Umbilical cord (tissue), 2 donors: ENCODE measurements at places on chromosomes 2 and 18.

GRCh38 chr18:5155218-5155906 is 41.7 kb downstream of the AKAIN1 start:
- DNase-seq: no peak

DNA sequence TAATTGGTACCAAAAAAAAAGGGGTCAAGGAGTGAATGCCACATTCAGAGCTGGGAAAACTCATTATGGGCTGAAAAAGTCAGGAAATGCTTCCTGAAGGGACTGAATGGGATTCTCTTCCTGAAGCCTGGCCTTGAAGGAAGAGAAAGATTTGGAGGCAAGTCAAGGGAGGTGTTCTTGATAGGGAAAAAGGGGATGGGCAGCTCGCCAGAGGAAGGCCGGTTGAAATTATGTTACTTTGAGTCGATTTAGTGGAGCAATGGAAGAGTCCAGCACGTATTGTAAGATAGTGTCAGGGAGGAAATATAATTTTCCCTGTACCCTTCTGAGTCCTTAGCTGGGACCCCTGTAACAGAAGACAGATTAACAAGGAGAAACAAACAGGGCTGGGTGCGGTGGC is 115.3 kb upstream of the STPG4 start:
- no peak for DNase-seq

GRCh38 chr2:237449193-237449881 is 35.4 kb upstream of the COL6A3 start:
- no peak for DNase-seq

GRCh38 chr2:219541611-219542180 is 1.9 kb downstream of the CHPF start:
- DNase-seq: peak; percentile 64

DNA sequence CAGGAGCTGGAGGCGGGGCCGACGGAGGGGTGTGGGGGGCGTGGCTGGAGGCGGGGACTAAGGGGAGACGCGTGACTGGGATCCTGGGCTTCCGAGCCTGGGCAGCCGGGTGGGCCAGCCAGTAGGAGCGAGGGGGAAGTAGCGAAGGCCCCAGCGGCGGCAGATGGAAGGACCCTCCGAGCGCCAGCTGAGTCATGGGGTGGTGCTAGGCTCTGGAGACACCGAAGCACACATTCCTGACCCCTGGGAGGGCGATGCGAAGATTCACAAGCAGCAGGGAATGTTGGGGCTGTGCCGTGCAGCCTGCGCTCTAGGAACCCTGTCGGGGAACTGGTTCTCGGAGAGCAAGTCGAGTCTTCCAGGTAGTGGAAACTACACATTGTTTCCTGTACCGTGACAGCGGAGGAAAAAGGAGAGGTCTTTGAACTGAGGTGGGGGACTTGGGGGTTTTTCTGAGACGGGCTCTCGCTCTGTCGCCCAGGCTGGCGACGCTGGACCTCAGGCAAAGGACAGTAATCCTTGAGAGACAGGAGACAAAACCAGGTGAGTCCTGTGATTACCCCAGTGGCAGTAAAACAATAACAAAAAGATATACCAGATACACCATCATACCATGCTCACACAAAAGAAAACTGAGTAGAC is 650 bp upstream of the AFG3L2 start:
- no peak for DNase-seq

DNA sequence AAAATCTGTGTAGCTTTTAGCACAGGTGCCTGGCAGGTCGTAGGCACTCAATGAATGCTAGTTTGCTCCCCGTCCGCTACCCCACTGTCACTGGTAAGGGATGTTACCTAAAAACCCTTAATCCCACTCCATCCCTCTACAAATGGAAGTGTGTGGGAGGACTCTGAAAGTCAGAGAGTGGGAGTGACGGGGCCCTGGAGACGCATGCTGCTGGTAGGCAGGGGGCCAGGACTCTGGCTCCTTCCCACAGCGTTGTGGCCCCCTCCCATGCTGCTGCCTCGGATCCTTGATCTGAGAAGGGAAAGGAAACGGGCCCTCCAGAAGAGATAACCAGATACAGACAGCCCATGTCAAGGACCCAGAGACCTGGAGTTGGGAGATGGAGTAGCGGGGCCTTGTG is 249.3 kb downstream of the HAUS1 start:
- DNase-seq: no peak

DNA sequence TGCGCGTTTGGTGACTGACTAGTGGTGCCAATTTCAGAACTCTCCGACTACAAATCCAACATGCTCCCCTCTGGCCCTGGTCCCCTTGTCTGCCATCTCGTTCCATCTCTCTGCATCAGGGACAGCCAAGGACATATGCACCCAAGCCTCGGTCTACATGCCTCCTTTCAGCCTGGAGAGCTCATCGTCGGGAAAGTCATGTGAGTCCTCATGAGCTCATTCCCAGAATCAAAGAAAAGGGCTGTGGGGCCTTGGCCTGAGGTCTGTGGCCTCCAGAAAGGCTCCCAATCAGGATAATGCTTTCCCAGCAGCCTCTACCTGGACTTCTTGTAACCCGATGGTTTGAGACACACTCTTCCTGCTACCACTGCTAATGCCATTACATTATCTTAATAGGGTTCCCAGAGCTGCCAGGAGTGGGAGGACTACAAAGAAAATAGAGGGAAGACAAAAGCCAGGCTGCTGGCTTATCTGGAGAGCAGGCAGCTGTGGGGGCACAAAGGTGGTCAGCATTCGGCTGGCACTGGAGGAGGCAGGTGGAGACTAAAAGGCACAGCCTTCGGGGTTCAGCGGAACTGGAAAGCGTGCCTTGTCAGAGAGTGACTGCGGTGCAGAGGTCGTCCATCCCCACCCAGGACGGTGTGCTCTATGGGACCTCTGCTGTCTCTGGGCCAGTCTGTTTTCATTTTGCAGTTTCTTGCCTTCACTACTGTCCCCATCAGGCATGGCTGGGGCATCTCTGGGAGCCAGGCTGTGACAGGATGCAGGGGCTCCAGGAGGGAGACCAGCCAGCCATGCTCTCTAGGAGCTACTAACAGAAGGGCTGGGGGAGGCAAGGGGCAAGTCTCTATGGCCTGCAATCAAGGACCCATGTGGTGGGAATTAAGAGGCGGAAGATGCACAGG is 104.4 kb upstream of the SMAD2 start:
- no peak for DNase-seq

- DNase-seq: no peak
These were observed 90.6 kb upstream of the LPIN2 start for GRCh38 chr18:3103576-3103975.

DNA sequence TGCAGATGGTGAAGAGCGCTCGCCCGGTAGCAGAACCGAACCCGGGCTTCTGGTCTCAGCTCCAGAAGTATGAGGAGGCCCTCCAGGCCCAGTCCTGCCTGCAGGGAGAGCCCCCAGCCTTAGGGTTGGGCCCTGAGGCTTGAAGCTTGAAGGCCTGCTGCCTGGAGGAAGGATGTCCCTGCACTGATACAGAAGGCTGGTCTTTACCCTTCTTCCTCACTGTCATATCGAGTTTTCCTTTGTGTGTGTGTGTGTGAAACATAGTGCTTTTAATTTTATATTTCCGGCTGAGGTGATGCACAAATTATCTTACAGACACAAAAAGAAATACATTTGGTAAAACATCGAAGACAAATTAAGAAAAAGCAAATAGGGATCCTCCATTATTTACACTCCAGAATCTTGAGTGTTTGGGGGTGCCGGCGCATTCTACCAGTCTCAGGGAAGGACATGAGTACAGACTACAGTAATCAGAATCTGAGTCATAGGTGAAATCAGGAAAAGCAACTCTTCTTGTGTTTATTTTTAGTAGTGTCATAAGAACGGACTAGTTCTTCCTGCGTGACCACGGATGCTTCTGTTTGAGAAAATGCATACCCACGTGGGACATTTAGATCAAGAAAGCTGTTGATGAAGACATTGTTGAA is 1.3 kb downstream of the DUSP28 start:
- peak; percentile 63 for DNase-seq

- no peak for DNase-seq
These were observed 117.2 kb downstream of the CTNNA2 start for GRCh38 chr2:79630060-79630459.

DNA sequence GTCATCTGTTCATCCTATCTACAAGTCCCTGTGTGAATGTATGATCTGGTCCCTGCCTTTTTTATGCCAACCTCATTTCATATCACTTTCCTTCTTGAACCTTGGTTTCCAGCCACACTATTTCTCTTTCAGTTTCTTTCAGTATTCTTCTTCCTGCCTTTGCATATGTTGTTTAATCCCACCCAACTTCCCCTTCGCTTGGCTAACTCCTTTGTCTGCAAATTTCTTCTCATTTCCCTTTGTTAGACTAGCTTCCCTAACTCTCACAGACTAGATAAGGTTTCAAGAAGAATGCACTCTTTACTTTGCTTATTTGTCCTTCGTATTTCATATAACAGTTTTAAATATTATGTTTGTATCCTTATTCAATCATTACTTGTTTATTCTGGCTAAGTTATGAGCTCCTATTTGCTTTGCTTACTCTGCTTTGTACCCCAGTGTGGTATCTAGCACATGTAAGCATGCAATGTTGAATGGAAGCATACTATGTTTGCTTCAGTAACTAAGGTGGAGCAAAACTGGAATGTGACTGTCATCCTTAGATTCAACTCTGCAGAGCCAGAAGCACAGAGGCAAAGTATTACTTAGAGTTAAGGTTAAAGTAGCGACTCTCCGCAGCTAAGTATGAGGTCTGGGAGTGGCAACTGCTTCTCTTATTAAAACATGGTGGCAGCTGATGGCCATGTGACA is 681.3 kb downstream of the CPS1 start:
- DNase-seq: no peak

GRCh38 chr2:98346311-98347236 is at the start of gene CNGA3:
Gene CNGA3, plus strand, starts transcription at chr2:98346456. Its CDS starts 23,520 bp downstream, at chr2:98369976.
- peak; percentile 29 for DNase-seq

GRCh38 chr2:116142644-116143227 is 1671.8 kb upstream of the DDX18 start:
- no peak for DNase-seq

GRCh38 chr2:39150890-39151497 is 30.1 kb upstream of the SOS1 start:
- no peak for DNase-seq

GRCh38 chr2:112831946-112832840 is 4.4 kb downstream of the IL1B start:
- no peak for DNase-seq

GRCh38 chr18:34648269-34648985 is 61.7 kb upstream of the DTNA start:
- DNase-seq: no peak

- no peak for DNase-seq
These were observed 119.4 kb downstream of the TMEM18 start for GRCh38 chr2:557635-558301.

DNA sequence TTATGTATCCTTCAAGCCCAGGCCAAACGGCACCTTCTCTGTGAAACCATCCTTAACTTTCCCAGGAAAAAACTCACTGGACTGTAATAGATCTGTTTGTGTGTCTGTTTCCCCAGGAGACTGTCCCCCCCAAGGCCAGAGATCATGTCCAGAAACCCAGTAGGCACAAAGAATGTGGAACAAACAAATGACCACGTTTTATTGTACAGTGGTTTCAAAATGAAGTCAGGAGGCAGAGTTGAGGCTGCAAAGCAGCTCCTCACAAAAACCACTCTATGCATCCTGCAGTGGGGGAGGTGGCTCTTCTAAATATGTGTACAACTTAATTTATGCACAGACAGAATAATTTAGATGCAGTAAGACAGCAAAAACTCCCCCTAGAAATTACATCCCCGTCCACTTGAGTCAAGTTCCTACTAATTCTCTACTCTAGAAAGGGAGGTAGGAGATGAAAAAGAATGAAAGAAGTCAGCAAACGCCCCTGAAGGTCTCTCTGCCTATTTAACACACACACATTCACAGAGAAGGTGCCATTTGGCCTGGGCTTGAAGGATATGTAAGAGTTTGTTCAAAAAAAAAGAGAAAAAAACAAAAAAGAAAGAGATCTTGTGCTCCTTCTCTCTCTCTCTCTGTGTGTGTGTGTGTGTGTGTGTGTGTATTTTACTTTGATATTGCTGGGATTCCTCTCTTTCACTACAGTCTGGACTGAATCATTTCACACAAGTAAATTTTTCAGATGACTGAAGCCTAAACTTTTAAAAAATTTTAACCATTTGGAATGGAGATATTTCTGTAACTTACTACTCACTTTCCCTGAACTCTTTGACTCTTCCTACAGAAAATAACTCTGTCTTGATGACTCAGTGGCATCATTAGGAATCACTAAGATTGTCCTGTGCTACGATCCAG is 19.5 kb downstream of the BCL2 start:
- DNase-seq: peak; percentile 72

DNA sequence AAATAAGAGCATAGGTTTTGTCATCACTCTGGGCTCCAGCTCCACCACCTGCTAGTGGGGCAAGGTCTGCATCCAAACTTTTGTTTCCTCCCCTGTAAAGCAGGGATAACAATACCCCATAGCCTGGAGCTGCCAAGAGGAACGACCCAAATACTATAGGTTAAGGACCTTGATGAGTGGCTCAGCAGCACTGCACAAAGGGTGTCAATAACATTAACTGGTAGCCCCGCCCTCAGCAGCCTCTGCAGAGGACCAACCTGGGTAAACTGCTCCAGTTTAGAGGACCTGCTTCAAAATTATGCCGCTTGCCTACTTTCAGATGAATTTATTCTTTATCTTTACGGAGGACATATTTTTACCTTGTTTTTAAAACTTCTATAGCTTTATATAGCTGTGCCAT is 65.8 kb upstream of the RIOK3 start:
- DNase-seq: no peak

DNA sequence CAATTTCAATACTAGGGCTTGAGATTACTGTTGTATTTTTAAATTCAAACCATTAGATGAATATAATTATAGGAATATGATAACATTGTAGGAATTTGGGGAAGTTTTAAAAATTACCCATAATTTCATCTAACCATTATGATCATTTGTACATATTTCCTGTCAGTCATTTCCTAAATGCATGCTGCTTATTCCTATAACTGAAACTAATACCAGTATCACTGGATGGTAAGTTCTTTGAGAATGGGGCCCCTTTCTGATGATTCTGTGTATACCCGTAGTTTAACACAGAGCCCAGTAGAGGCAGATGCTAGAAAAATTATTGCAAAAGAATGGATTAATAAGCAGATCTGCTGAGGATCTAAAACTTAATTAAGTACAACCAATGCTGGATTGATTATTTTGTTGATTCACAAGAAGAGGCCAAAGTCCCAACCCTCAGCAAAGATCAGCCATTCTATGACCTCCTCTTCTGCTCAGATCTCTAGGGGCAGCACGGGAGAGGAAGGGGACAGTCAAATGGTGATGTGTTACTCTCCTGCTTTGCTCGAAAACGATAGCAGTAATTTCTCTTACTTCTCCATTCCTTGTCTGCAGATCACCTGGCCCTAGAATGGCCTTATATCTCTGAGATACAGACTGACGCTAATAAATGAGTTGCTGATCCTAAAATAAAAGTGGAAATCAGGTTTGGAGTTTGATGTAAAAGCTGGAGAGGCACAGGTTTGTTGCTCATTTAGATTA is 69.5 kb upstream of the PELI1 start:
- no peak for DNase-seq

- DNase-seq: no peak
These were observed 337.8 kb downstream of the ARHGAP15 start for GRCh38 chr2:143467011-143467410.

DNA sequence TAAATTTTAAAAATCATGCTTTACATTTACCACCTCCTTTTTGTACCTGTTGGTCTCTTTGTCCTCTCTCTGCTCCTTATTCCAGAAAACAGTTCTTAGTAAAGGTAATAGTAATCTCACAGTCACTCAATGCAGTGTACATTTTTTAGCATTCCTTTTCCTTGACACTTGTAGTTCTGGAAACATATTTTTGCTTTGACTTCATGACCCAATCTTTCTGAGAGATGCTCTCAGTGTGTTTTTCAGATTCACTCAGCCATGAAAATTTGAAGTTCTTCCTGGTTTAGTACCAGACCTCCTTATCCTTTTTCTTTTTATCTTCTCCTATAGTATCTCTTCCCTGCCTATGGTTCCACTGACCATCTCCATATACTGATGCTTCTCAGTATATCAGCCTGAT is 747.5 kb upstream of the ZEB2 start:
- no peak for DNase-seq
